Breast epithelium (tissue), 4 donors: ENCODE measurements at places on chromosomes 3 and 15.

GRCh38 chr3:102124282-102124681, 275.0 kb downstream of the NFKBIZ start:
- no peaks in the 10 kb centered on the region for H3K27me3 ChIP-seq
- H3K27ac ChIP-seq = peak overlapping the region; percentile 4
- no peaks in the 10 kb centered on the region for H3K4me1 ChIP-seq
- no peak for DNase-seq

DNA sequence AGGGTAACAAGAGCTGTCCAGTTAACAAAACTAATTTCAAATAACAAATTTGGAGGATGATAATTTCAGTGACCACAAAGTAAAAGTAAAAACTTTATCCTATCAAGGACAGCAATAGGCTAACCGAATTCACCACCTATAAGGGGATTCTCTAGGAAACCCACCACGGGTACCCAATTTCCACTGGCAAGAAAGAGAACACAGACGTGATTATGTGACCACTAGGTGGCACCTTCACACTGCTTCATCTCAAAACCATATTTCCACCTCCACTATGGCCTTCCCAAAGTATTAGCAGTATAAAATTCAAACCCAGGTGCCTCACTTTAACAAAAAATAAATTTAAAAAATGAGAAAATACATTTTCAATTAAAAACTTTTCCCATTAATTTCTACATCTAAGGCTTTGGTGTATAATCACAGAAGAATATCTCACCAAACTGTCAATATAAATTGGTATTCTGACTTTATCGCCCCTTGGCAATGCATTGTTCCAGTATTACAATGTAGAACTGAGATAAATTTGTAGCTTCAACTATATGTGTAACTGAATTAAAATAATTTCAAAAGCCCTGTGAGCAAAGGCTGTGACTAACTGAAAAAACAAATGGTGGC, 96.5 kb downstream of the FSIP1 start:
- no peak overlapping the region for H3K27ac ChIP-seq
- peak; percentile 32 for DNase-seq
- no peaks in the 10 kb centered on the region for H3K4me1 ChIP-seq

DNA sequence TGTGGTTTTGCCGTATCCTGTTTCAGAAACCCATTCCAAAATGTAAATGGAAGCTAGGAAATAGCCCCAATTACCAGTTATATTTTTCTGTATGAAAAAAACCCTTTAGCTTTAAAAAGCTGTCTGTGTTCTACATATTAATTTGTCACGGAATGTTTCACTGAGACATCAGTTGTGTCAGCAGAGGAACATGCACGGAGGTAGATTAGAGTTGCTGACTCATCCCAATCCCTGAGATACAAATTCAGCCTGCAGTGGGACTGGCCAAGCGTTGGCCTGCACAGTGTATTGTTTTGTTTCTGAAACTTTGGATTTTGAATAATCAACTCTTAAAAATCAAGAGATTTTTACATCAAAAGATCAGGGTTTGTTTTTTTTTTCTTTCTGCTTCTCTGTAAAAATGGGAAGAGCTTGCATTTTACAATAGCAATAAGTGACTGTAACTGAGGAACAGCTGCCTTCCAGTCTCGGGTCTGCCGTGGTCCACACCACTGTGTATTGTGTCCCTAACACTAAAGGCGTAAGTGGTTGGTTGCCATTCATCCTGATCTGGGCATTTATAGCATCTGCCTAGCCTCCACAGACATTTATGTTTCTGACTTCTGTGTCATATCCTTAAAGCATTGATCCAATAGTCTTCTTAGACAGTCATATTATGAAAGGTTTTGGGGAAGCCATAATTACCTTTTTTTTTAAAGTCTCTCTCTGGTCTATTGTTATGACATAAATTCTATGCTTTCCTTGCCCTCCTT, 218.1 kb downstream of the ADAMTSL3 start:
- H3K27me3 ChIP-seq = no peaks in the 10 kb centered on the region
- no peak overlapping the region for H3K4me3 ChIP-seq
- no peaks in the 10 kb centered on the region for H3K4me1 ChIP-seq
- no peaks in the 10 kb centered on the region for H3K36me3 ChIP-seq

GRCh38 chr15:37837276-37837675, 97.2 kb upstream of the TMCO5A start:
- no peak overlapping the region for H3K4me3 ChIP-seq
- no peak for DNase-seq
- H3K27me3 ChIP-seq = no peaks in the 10 kb centered on the region
- H3K27ac ChIP-seq = no peak overlapping the region

DNA sequence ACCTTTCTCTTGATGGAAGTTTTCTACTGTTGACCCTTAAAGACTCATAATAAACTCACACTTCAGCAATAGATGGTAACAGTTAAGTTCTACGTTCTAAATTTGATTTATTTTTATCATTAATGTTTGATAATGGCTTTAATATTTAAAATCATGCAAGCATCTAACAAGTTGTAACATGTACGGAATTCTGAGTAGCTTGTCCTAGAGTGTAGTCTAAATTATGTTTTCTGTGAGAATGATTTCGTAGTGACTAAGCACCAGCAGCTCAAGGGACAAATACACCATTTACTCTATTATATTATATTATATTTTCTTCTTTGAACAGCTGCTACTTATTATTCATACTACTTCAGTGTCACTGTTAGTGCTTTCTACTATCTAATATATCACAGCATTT, 345.6 kb downstream of the NLGN1 start:
- no peaks in the 10 kb centered on the region for H3K27me3 ChIP-seq
- no peak overlapping the region for H3K4me3 ChIP-seq
- no peaks in the 10 kb centered on the region for H3K36me3 ChIP-seq
